ENCODE measurements at places on chromosomes 13 and 19. TPM values are rescaled to one million over a fixed set of nuclear protein-coding genes. Genes with fewer than 3 reads are reported as not detected.

ERICH6B gene
- not detected for total RNA-seq

- DNase-seq = no peak
Observed at GRCh38 chr13:67554746-67555452, 324.8 kb upstream of the PCDH9 start.

GRCh38 chr19:5338656-5339197 is 1.9 kb downstream of the PTPRS start:
- peak; percentile 70 for DNase-seq

DNA sequence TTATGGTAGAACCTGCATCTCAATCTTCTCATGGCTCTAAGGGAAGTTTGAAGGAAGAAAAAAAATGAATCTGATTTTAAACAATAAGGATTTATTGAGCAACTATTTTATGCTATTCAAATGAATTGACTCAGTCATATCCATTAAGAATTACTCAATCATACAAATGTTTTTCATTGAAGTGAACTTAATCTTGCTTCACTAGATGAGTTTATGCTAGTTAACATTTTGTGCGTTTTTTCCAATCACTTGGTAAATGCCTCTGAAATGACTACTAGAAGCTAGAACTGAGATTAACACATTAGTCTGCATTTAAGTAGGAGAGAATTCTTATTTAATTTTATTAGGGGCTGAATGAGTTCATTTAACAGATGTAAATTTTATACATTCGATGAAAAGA is 25.2 kb downstream of the RXFP2 start:
- no peak for DNase-seq

SKA3 gene
- total RNA-seq = 61.8 TPM

IZUMO4 gene
- total RNA-seq = 3.0 TPM

- DNase-seq = no peak
Observed at GRCh38 chr13:46621792-46622629, 69.0 kb downstream of the LRCH1 start.

DNA sequence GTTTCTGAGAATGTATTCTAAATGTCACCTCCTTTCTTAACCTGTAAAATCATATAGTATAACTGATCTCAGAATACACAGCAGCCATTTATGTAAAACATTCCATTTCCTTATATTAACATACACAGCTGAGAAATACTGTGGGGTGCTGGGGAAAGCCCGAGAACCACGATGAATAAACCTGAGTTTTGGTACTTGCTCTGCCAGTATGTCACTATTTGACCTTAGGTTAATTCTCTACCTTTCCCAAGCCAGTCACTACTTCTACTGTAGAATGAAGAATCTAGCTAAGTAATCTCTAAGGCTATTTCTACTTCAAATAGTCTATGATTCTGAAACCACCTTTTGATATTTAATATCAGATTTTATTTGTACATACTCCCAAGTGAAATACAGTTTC is 173.7 kb downstream of the TBC1D4 start:
- no peak for DNase-seq

- DNase-seq = no peak
Observed at GRCh38 chr13:26442541-26442940, 114.9 kb upstream of the WASF3 start.

- DNase-seq = peak; percentile 78
Observed at GRCh38 chr19:6739390-6739882, at the start of gene TRIP10. TSS of gene TRIP10 (plus strand) at chr19:6739680. CDS start at chr19:6739762, 82 bp downstream.

SULT2A1 gene
- total RNA-seq = not detected

DNA sequence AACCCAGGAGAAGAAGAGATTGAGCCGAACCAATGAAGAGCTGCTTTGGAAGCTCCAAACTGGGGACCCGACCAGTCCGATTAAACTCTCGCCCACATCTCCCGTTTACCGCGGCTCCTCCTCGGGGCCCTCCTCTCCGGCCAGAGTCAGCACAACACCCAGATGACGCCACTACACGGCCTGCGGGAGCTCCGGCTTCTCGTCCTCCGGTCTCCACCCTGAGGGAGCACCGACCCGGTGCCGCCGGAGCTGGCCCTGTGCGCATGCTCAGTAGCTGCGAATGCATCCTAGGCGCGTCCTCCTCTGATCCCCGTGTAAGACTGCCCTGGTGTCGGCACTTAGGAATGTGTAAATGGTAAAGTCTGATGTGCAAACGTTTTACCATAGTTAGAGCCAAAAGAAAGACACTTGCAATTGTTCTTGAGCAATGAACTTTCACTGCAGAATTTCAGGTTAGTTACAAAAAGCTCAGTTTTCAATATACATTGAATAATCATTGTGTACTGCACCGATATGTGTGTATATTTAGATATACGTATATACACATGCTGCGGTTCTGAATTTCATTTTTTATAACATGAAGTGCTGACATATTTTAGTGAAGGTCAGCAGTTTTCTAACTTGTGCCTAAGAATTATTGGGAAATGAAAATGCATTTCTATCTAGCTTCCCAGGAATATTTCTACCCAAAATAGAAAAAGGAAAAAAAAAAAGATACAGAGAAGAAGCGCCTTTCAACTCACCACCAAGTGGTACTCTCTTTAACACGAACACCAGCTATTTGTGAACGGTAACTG is 92.2 kb downstream of the SLC7A1 start:
- DNase-seq = peak; percentile 84

NOVA2 gene
- 8.8 TPM for total RNA-seq

Data from H9 (cell line).